ENCODE measurements at places on chromosomes 6 and 20.
A peak's percentile ranks its signal among the peaks of the same experiment; 100 is the strongest.

GRCh38 chr6:79426625-79427278 lies 110.5 kb downstream of the LCA5 start:
- DNase-seq = no peak

DNA sequence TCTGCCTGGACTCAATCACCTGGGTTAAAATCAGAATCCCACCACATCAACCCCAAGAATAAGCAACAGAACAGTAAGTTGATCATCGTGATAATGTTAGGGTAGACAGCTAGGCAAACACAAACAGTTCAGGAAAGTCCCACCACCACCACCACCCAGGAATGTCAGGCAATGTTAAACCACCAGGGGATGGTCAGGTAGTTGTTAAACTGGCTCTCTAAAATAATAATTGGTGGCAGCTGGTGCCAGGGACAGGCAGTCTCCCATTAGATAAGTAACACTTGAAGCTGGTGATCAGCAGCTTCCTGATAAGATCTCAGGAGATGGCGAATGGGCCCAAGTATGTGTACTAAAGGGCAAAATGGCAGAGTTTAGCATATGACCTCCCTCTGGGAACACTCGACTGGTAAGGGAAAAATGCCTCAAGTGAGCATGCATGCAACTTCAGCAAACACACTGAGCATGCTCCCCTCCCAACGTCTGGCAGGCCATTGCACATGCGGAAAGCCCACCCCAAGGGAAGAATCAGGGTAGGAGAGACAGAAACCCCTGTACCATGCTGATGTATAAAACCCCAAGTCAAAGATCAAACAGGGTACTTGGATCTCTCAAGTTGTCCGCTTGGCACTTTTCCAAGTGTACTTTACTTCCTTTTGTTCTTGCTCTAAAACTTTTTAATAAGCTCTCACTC lies 66.6 kb downstream of the IPCEF1 start:
- no peak for DNase-seq

- DNase-seq = peak; percentile 30
These were observed 398.0 kb downstream of the EPHA7 start for GRCh38 chr6:93021235-93021915.

DNA sequence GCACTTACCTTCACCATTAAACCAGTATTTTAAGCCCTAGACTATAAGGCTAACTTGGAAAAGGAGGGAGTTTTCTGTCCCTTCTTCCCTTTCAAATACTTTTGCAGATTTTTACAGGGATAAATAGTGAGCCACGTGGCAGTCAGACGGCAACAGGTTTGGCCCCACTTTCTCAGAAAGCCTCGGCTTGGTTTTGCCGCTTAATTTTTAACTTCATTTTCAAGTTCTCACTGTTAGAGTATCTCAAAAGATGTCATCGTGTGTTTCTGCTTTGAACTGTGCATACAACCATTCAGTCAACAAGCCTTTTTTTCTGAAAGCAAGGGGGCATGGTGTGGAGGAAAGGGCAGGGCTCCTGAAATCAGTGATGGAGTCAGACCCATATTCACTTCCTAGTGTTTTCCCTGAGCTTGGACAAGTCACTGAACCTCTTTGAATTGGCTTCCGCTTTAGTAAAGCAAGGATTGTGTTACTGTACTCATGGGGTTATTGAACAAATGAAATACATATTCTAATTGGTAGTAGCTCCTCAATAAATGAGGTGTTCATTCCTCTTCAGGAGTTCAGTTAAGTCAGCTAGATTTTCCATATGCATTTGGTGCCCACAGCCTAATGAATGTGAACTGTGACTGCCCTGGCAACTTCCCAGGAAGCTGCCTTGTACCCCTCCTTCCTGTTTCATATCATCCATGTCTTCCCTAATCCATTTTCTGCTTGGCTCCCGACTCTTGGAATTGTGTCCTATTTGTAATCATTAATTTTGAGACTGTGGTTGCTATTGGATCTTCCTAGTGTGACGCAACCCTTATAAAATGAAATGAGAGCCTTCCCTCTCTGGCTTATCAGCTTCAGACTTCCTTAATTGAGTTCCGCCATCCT lies at the start of gene SLC17A2:
TSS of gene SLC17A2 (minus strand) at position 160 of the 879 bp plus-strand sequence. CDS start 4,895 bp downstream, outside the sequence.
- DNase-seq = no peak

- no peak for DNase-seq
These were observed 61.1 kb upstream of the SPDEF start for GRCh38 chr6:34617231-34617630.

- DNase-seq = peak; percentile 88
These were observed 2.7 kb upstream of the TUBB2A start for GRCh38 chr6:3159805-3160781.

DNA sequence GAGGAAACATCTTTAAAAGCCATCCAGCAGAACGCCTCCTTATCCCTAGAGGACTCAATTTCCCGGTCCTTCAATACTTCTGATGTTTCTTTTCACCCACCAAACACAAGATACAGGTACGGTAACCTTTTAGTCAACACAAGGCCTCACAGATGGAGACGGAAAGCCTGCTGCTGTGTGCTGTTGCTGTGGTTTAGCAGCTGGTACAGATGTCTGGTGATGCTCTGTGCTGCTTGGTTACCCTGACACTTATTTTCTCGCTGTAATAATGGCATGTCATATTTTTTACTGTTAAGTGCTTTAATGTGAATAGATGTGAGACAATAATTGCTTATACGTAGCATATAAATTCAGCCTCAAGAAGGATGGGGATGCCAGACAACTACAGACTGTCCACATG lies 25.3 kb downstream of the GMDS start:
- DNase-seq = peak; percentile 43

- DNase-seq = no peak
These were observed 36.8 kb downstream of the STK35 start for GRCh38 chr20:2138396-2138795.

- DNase-seq = no peak
These were observed 13.0 kb upstream of the GRM4 start for GRCh38 chr6:34158876-34159275.

- DNase-seq = no peak
These were observed 151.7 kb downstream of the ARHGAP18 start for GRCh38 chr6:129558248-129558647.

GRCh38 chr20:13102237-13102636 lies 93.5 kb downstream of the SPTLC3 start:
- DNase-seq = no peak

DNA sequence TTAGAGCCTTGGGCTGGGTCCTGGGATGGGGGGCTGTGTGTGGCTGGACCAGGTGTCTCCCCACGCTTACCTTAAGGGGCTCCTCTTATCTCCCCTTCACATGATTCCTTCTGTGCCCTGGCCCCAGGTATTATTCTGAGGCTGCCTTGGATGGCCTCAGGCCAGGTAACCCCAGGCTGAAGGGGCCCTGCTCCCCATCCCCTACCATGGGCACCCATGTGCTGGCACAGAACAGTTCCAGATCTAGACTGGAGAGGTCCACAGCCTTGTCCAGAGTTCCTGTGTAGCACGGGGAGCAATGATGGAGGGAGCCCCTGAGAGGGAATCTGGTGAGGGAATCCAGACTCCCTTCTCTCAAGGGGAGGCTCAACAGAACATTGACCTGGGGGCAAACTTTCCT lies 32.1 kb downstream of the MOCS1 start:
- DNase-seq = no peak

DNA sequence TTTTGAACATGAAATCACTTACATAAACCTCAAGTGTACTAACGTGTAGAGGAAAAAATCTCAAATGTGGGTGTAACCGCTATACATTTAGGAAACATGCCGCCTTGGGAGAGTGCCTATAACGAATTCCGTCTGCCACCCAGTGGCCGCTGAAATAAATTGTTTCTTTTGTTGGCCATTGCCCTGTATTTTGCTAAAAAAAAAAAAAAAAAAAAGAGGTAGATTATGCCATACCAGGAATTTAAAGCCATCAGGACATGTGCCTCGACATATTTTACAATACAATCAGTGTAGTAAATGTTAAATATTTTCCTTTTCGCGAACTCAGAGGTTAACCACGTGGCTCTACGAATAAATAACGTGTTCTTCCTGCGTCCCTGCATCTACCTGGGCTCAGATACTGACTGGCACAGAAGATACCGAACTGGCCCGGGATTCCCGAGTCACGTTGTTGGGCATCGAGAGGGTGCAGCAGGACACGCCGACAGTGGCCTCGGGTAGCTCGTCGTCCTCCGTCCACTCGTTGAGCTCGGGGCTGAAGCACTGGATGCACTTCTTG lies 14.3 kb downstream of the KLHL31 start:
- DNase-seq = peak; percentile 80

- DNase-seq = peak; percentile 66
These were observed 3.7 kb upstream of the OLIG3 start for GRCh38 chr6:137497721-137498463.

DNA sequence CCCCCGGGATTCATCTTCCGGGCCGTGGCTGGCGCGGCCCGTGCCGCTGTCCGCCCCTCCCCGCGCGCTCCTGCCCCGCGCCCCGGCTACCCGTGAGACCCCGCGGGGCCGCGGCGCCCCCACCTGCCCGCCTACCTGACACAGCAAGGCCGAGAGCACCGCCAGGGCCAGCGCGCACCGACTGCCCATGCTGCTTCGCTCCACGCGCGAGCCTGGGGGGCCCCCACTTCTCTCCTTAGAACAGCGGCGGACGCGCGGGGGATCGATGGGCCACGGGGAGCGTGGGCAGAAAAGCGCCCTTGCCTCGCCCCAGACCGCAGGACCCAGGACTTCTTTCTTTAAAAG lies 955 bp downstream of the DLL1 start:
- DNase-seq = peak; percentile 76

GRCh38 chr6:158661156-158661685 lies 11.4 kb downstream of the SYTL3 start:
- DNase-seq = peak; percentile 14

GRCh38 chr6:125839471-125839870 lies 48.7 kb downstream of the NCOA7 start:
- DNase-seq = peak; percentile 53

DNA sequence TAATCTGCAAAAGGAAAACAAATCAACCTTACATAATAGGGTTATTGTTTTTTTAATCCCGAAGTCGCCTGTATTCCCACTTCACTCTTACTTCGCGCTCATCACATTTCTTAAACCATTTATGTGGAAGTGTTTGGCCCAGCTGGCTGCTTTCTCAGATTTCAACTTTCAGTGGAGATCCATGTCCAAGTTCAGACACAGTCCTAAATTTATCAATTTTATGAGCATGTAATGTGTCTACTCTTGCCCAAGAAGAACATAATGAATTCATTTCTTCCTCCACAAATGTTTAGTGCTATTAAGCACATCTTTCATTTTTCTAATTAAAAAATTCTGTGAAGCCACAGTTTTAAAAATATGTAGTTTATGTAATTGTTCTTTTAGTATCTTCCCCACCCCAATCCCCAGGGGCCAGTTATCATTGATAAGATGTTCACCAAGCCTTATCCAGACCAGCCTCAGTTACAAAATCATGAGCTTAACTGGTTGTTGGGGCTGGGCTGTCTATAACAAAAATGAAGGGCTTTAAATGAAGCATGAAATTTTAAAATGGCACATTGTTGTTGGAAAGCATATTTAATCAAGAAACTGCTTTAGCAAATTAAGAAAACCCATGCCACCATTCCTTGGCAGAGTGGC lies 151.7 kb downstream of the UST start:
- no peak for DNase-seq

DNA sequence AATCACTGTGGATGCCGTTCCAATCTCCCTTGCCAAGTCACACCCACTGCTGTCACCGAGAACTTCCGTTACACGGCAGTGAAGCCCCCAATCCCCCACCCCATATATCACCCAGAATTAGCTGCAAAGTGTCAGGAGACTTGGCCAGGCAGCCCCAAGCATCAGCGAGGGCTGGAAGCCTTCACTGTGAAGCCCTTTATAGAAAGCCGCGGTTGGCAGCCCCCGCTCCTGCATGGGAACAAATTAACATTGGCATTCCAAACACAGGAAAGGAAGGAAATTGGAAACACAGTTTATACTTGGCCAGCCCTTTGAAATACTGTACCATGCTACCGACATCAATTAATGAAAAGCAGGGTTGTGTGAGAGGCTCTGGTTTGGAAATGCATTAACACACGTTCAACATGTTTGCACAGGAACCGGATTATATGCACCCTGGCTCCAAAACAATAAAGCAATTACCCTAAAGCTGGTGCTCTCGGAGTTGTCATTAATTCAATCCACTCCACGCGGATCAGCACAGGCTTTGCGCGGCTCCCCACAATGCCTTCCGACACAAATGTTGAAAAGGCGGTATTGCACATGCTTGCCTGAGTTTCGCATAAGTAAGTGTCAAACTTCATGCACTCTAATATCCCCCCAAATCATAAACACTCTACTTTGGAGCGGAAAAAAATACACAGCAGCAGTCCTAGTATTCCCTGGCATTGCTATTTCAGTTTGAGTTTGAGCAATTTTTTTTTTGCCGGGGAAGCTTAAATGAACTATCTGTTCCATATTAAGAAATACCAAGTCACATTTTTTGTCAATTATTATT lies 7.1 kb downstream of the BMP7 start:
- DNase-seq = peak; percentile 8

- no peak for DNase-seq
These were observed 43.4 kb upstream of the ESR1 start for GRCh38 chr6:151763938-151764680.

- DNase-seq = no peak
These were observed 28.8 kb downstream of the PDE7B start for GRCh38 chr6:135880066-135880972.

DNA sequence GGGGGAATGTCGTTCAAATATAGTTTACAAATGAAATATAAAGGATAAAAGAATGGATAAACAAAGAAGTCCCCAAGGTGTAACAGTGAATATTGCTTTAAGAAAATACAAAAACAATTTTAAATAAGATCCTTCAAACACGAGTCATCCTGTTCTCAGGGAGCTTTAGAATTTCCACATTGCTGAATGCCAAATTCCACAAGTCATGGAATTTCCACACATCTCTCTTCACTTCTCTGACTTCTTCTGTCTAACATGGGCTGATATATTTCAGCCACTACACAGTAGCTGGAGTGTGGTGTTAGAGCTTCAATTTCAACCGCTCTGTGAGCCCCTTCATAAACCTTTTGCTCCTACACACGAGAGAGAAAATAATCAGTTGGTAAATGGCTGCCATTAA lies 28.0 kb downstream of the IL22RA2 start:
- DNase-seq = no peak

- no peak for DNase-seq
These were observed 21.3 kb downstream of the TTPAL start for GRCh38 chr20:44496976-44497375.

DNA sequence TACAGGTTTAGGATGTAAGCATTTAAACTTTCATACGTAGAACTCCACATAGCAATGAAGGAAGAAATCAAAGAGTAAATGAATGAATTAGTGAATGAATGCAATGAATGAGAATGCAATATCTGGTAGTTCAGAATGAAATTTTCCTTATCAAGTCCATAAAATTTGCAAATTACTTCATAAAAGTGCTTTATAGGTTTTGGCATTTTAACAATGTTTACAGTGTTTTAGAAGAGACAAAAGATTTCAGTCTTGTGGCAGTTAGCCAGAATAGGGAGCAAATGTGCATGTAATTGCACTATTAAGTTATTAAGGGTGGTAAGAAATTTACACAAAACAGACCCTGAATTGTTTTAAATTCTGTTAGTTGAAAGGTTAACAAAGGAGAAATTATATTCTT lies 739.4 kb upstream of the FLRT3 start:
- no peak for DNase-seq

DNA sequence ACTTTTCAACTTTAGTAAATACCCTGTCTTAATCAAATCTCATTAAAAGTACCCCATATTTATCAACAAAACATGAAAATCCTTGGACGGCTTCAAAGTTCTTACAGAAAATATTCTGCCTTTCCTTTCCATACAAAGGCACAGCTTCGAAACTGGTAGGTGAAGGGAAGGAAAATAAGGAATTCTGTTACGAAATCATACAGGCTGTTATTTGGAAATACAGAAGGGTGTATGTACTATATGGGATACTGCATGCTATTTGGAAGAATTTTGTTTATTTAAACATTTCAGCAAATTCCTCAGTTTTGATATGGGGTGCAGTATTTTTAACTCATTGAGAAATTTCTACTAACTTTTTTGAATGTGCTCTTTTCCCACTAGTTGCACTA lies 138.4 kb upstream of the BTN3A2 start:
- DNase-seq = no peak
